ENCODE measurements at places on chromosomes 4 and X.

DNA sequence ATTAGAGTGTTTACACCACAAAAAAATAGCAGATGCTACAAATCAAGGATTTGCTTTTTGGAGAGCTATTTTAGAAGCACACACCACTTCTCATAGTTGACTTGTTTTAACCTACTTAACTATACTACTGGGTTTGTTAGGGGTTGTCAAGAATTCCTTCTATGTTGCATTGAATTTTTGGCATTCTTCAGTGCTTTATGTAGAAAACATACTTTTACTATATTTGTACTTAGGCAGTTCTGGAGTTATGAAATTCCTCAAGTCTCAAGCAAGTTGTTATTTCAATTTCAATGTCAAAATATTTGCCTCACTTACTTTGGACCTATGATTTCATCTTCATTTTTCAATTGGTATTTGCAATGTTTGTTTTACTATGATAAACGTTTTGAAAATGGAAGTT, 449.6 kb downstream of the GLUD2 start:
- DNase-seq = no peak

- no peak for DNase-seq
Measured at GRCh38 chr4:127394516-127394915, 238.2 kb upstream of the INTU start.

GRCh38 chr4:79298027-79298426, 27.8 kb downstream of the NAA11 start:
- DNase-seq = no peak

- DNase-seq = no peak
Measured at GRCh38 chr4:10554121-10554520, 96.9 kb upstream of the ZNF518B start.

DNA sequence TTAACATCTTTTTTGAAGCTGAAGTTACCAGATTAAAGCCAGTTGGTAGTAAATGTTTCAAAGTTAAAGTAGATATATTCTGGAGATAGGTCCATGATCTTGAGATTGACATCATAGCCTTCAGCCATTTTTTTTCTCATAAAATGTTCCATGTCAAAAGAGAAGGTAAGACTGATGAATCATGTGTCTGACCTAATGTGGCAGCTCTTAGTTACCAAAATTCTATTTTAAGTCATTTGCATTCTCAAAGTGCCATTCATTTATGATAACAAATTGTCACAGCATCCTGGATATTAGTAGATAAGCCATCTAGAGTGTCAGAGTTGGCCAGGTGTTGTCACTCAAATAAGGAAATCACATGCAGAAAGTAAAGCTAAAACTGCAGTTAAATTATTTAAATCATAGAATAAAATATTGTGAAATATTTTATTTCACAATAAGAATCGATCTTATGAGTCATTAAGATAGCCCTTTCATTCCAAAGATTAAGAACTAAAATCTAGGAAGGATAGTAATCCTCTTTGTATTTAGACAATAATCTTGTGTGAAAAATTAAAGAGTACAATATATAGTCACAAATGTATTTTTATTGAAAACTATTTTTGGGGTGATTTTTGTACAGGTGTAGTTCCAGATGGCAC, 65.7 kb upstream of the ADAD1 start:
- DNase-seq = no peak

GRCh38 chrX:8067754-8068462, 103.2 kb downstream of the VCX2 start:
- DNase-seq = no peak

GRCh38 chr4:79798047-79798446, 275.0 kb downstream of the ANTXR2 start:
- no peak for DNase-seq

GRCh38 chrX:29826742-29827141, 388.6 kb upstream of the MAGEB2 start:
- DNase-seq = no peak

DNA sequence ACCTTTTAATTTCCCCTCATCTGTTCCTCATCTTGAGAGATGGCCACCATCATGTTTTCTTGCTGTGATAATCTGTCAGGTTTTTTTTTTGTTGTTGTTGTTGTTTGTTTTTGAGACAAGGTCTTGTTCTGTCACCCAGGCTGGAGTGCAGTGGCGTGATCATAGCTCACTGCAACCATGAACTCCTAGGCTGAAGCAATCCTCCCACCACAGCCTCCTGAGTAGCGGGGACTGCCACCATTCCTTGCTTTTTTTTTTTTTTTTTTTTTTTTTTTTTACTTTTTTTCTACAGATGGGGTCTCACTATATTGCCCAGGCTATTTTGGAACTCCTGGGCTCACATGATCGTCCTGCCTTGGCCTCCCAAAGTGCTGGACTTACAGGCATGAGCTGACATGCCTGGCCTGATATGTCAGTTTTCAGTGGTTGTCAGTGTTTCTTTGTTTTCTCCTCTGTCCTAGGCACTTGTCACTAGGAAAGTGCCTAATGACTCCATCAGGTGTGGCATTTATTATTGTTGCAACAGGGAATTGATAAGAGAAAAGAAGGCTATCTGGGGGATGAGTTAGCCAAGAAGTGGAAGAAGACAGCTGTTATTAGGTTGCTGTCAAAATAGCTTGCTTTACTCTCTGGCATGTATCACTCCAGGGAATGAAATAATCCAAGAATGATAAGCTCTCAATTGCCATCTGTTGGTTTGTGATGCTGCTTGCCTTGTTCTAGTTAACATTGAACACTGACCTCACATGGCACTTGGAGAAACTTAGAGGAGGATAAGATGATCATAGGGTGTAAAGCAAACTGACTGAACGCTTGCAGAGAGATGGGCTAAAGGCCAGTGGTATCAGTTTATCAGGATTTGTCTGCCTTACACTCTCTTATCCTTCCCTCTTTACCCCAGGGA, 41.7 kb downstream of the TMEM164 start:
- no peak for DNase-seq

GRCh38 chr4:173319696-173320095, 14.5 kb downstream of the HMGB2 start:
- no peak for DNase-seq

- DNase-seq = no peak
Measured at GRCh38 chrX:68840256-68840655, 11.4 kb downstream of the EFNB1 start.

- no peak for DNase-seq
Measured at GRCh38 chr4:184794470-184794869, 31.3 kb downstream of the ACSL1 start.

- DNase-seq = no peak
Measured at GRCh38 chrX:31124536-31124935, 52.7 kb upstream of the FTHL17 start.

DNA sequence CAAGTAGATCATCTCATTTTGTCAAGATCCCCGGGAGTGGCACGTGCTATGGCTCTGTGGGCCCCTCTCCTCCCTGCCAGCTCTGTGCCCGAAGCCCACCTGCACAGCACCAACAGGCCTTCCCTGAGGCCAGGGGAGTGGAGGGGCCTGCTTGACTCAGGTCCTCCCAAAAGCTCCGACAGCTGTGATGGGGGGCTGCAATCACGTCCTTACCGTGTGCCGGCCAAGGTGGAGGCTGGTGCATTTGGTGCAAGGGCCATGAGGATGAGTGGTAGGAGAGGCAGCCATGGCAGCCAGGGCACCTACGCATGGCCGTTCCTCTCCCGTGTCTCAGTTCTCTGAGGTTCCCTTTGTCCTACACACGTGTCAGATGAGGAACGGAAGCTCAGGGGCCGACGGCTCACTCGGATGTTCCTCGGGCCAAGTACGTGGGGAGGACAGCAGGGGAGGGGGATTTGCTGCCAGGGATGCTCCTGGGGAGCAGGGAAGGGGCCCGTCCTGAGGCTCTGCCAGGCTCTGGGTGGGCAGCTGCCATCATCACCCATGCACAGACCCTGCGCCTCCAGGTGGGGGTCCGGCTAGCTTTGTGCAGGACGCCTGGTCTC, 95.8 kb downstream of the HMX1 start:
- DNase-seq = no peak

DNA sequence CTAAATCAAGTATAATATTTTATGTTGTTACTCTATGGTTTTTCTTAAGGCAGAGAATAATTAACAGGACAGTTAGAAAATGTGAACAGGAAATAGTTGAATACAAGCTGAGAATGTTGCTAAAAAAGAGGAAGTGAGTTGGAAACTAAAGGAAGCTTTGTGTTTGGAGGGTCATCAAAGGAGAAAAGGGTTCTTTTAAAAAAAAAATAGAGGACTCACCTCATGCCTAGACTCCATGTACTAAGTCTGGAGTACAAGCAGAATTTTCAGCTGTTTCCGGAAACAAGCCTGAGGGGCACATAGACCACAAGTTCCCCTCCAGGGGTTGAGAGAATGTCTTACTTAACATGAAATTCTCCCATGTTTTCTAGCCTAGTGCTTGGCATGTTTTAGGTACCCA, 20.1 kb upstream of the MAP7D3 start:
- no peak for DNase-seq

- no peak for DNase-seq
Measured at GRCh38 chrX:148865277-148866210, 365.1 kb downstream of the AFF2 start.

GRCh38 chrX:38304010-38304409, 23.3 kb downstream of the RPGR start:
- no peak for DNase-seq

DNA sequence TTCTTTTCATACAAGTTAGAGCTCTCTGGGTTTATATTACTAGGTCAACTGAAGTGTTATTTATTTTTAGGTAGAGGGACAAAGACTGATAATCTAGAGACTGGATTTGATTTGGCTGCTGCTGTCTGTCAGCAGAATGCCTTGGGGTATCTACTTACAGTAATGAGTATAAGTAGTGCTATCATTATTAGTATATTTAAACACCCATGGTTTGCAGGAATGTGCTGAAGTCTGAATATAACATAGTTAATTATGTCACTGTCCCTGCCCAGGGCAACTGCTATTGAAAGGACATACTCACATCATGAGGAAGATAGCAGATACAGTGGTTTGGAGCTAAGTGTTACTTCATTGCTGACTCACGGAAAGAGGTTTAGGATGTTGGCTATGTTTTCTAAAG, 76.2 kb downstream of the PRRG1 start:
- DNase-seq = no peak

DNA sequence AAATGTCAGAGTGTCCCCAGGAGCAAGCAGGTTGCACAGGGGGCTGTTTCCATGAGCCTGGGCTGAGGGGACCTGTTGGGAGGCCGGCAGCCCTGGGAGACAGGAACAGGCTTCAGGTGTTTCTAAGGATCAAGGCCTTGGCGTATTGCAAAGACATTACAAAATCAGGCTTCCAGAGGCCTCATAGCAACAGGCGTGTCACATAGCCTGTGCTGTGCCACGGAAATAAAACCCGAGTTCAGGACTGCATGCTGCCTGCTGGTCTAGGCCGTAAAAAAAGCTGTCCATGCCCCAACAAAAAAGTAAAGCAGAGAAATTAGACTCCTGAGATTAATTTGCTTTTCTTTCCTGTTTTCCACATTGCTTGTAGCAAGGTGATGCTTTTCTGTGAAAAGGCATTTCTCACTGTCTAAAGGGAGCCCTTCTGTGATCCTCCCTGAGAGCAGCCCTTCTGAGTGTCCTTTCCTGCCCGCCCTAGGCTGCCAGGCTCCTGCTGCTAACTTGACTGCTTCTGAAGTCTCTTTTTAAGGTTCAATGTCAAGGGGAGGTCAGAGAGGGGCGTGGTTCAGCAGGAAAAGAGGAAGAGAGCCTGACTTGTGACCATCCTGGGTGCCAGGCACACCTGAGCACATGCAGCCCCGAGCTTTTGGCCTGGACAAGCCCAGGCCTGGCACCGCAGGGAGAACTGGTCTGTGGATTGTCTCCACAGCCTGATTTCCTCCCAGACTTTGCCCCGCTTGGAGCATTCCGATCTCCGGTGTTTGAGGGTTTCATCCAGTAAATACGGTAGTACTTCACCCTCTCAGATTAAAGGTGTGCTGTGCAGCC, 21.3 kb downstream of the SHROOM2 start:
- no peak for DNase-seq

- no peak for DNase-seq
Measured at GRCh38 chr4:41369680-41370079, 113.0 kb downstream of the UCHL1 start.

GRCh38 chrX:338281-338835, 19.8 kb upstream of the GTPBP6 start:
- DNase-seq = no peak

DNA sequence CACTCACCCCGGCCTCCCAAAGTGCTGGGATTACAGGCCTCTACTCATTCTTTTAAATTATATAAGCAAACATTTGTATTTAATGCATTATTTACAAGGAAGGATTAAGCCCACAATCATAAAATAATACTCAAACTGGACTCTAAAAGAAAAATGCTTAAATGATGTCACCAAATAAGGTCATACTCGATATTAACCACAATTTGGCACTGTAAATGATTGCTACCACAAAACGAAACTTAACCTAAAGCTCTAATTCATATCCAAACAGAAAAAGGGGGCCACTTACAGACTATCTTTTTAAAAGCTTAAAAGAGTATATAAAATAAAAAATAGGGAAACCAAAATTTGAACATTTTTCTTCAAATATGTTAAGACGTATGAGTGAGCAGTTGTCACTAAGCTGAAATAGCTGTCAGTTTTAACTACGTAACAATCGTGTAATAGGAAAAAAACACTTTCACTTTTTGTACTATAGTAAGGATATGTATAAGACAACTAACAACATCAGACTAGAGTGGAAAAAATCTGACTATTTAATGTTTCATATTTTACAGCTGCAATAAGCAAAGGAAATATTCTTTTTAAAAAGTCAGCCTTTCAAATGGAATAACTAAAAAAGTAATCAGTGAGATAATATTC, 108.2 kb upstream of the GPR34 start:
- no peak for DNase-seq

DNA sequence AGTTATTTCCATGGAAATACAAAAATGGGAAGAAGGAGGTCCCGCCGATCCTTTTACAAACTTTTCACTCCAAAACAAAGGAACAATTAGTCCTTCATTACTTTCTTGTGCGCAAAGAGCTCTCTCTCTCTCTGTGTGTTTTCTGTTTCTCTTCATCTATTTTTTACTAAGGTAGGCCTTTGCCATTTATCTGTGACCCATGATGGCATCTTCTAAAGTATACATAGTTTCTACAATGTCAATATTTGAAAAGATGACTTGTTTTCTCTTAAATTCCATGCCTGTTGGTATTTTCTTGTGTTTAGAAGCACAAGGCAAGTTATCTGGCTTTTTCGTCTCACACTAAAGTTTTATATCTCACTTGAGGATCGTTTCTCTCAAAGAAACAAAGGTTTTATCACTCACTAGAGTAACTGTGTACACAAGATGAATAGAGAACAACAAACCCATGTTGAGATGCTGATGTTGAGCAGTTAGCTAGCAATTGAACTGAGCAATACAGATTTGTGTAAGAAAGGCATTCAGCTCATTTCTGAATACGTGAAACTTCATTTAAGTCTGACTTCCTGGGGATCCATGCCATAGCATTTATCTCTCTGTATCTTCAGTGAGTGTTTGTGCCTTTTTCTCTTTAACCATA, 250.3 kb downstream of the GBA3 start:
- DNase-seq = no peak

DNA sequence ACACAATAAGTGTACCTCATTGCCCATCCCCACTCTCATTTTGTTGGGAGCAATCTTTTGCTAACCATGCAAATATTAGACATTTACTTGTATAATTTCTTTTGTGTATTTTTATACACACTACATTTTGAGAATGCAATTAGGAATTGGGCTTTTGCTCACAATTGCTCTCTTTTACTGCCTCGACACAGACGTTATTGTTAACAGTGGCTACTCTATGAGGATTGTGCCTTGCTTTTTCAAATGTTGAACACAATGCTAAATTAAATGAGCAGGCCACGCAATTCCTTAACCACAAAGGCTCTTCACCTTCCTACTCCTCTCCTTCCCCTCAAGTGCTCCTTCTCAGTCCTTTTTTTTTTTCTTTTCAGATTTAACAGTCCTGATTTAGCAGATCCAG, 42.8 kb upstream of the HPF1 start:
- no peak for DNase-seq

GRCh38 chr4:87461281-87461700, 38.9 kb downstream of the NUDT9 start:
- no peak for DNase-seq

Data from activated effector memory CD4-positive, alpha-beta T cell treated with Interleukin-2 at 50 U/mL for 16 hours (primary cell).